ENCODE measurements at places on chromosomes 11 and 22. TPM values are rescaled to one million over a fixed set of nuclear protein-coding genes. Genes with fewer than 3 reads are reported as not detected.

TRIM29 gene
- 0.16 TPM for total RNA-seq

BRSK2 gene
- total RNA-seq = 0.25 TPM

SEPTIN3 gene
- 0.38 TPM for total RNA-seq

DMC1 gene
- total RNA-seq = 0.98 TPM

APOA4 gene
- not detected for total RNA-seq

DGAT2 gene
- 1.0 TPM for total RNA-seq

Measured in mesangial cell (primary cell).